Lower leg skin (tissue), 4 donors: ENCODE measurements at places on chromosomes 4 and X. TPM values are rescaled to one million over a fixed set of nuclear protein-coding genes. Genes with fewer than 3 reads are reported as not detected.

The OCIAD2 gene
- 15.4 TPM for total RNA-seq

The PTCHD1 gene
- total RNA-seq, result not detected

The ADH6 gene
- total RNA-seq, result 6.7 TPM

The ADH1A gene
- total RNA-seq, result not detected

The FGF16 gene
- not detected for total RNA-seq

The FAM47B gene
- total RNA-seq, result not detected

The NONO gene
- 177 TPM for total RNA-seq

The COL25A1 gene
- total RNA-seq, result 2.1 TPM

DNA sequence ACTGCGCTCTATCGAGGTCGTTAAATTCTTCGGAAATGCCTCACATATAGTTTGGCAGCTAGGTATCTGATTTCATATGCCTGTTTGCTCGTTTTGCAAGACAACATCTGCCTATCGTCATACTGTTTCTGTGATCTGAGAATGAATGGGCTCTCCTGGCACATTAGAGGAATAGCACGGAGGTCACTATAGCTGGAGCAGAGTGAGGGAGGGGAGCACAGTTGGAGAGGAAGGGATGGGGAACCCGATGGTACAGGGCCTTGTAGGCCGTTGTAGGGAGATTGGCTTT is 552 bp downstream of the IKBKG start:
- DNase-seq, result no peak

- DNase-seq, result no peak
Measured at GRCh38 chr4:7687796-7688195, 251.9 kb downstream of the AFAP1 start.

- DNase-seq, result no peak
Measured at GRCh38 chr4:38162240-38162784, 202.1 kb downstream of the PTTG2 start.

DNA sequence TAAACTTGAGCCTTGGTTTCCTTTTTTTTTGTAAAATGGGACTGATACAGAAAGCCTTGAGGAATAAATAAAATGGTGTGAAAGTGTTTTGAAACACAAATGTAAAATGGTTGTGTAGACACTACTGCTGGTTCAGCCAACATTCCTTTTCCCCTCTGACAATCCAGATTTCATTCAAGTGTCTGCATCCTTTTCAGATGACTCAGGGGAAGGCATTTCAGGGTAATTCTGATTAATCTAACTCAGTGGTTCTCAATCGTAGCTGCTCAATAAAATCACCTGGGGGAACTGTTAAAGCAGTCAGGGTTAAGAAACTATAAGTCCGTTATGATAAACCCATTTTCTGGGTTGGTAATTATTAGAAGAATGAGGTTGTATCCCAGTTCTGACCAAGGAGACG is 4.6 kb downstream of the ARHGAP10 start:
- no peak for DNase-seq

DNA sequence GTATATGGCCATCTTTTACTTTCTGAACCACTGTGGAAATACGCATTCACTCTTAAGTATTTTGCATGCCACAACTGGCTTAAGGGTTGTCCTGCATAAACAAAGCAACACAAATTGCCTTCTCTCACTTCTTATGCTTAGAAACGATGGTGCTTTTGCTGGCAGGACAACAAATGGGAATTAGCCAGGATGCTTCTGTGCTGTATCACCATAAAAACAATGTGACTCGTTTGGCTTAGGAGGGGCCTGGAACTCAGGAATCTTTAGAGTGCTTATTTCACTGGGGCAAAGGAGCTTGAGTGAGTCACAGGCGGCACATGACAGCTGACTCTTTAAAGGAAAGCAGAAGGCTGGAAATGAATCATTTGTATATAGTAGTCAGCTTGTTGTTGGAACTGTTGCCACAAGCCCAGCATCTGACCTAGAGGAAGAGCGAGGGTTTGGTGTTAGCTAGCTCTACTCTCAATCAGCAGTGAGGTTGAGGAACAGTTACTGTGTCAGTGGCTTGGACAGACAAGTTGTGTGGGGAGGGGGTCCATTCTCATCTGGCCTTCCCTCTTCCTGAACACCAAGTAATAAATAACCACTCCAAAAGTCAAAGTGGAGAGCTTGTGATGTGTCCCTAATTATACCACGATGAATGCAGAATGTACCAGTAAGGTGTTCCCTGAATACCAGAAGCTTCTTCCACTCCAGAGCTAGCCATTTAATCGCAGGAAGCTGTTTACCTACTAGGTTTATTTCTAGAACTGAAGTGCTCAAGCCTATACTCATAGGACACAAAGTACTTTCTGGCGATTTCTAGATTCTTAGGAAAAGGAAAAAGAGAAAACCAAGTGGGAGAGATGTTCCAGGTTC is 293.1 kb downstream of the CAMK2D start:
- DNase-seq, result peak; percentile 95

GRCh38 chr4:172698256-172698655 is 470.4 kb upstream of the GALNT7 start:
- DNase-seq, result no peak

DNA sequence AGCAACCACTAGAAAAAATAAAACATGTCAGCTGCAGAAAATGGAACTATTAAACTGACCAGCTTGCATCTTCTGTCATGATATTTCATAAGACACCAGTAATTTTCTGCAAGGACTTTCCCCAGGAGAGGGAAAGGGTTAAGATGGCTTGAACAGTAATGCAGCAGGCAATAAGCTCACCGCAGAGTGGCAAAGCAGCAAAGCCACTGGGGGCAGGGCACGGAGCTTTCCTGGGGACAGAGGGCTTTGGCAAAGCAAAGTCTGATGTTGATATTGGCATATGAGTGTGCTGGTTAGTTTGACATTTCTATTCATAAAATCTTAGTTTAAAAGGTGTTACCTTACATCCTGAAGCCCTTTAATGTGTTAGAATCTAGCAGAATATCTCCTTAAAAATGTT is 55.1 kb upstream of the NAP1L5 start:
- no peak for DNase-seq

DNA sequence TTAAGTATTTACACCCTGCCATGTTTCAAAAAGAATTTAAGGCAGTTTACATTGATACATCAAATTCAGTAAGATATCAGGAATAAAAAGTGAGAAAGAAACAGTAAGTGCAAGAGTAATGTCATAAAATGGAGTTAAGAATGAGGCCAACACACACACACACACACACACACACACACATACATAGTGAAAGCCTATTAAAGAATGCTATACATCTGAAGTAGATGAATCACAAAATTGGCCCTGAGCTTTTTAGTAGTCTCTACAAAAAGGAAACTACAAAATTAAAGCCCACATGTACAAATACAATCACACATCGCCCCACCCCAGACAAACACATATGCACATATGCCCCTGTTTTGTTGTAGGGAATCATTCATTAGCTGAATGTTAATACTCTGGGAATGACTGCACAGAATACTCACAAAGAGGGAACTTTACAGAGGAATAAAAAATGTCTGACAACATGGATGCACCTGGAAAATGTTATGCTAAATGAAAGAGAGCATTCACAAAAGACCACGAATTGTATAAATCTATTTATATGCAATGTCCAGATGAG is 428.8 kb downstream of the IL15 start:
- DNase-seq, result no peak

DNA sequence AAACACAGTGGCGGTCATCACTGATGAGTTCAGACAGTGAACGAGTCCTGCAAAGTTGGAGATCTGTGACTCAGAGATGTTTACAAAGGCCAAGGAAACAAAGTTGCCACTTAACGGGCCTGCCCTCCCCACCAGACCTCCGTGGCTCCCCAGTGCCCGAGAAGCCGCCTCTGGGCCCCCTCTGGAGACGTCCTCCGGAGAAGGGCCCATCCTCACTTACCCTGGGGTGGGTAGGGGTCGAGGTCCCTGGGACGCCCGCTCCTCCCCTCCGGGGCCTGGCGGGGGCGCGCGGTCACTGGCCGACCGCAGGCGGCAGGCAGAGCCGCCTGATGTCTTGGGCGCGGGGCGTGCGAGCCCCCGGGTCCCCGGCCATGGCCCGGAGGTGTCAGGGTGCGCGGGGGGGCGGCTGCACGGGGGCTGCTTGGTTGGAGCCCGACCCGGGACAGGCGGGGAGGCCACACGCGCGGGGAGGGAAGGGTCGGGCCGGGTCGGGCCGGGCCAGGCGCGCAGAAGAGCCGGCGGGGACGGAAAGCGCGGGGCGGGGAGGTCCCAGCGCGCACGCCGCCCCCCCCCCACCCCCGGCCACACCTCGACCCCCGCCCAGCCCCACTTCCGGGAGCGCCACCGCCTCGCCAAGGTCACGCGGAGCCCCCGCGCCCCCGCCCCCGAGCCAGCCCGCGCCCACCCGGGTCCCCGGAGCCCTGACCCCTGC is 529 bp downstream of the DHRSX start:
- DNase-seq, result peak; percentile 85

- DNase-seq, result peak; percentile 25
Measured at GRCh38 chr4:183384516-183384915, 59.9 kb upstream of the CDKN2AIP start.

DNA sequence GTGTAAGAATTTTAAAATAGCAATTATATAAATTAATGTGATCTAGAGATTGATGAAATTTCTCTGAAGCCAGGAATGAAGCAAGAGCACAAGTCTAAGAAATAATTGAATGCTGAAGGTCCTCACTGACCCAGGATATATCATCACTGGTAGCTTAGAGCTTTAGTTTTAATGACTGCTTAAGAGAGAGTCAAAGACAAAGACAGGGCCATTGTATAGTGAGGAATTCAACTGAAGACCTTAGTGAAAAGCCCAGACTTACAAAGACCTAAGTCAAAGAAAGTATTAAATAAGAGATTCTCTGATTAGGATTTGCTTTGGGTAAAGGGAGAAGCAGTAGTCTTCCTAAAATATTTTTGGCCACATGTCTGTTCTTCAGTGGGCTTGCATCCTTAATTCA is 26.0 kb upstream of the IL15 start:
- DNase-seq, result no peak

- no peak for DNase-seq
Measured at GRCh38 chr4:40687676-40688389, 58.2 kb upstream of the RBM47 start.

DNA sequence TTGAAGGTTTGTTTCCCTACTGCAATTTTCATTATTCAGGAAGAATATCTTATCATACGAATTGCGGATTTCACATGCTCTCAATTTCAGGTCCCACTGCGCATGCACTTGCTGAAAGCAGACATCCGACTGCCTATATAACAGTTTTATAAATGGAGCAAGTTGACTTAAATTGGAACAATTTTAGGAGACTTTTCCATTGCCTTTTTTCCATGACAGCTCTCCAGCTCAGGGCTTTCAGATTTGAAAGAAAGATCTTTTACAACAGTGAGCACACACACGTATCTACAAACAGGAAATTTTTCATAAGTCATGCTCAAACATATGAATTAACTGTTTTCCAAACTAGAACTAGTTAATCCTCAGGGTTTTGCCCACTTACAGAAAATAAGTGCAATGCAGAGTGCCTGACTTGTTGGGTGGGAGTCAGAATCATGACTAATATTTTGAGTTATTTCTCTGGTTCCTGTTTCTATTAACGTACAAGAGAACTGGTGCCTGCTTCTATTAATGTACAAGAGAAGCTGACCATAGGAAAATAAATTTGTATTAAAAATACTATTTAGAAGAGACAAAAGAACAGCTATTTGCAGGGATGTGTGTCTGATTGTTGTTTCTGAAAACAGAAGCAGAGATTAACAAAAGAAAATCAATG is 137.9 kb downstream of the GPC3 start:
- DNase-seq, result no peak

- no peak for DNase-seq
Measured at GRCh38 chr4:134309715-134310114, 108.1 kb upstream of the PABPC4L start.

DNA sequence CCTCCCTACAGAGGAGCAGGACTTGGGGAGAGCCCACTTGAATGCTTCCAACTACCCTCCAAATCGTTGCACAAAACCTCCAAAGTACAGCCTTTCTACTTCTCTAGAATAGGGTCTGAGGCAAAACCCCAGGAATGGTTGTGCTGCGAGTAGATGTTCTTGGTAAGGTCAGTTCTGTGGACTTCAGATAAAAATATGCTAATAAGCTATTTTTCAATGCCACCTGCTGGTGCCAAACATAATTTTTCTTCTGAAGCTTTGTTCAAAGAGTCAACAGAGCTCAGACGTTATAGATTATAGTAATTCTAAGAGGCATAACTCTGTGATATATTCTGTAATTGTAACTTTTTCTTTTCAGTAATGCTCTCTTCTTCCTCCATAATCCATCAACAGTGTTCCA is 425.7 kb downstream of the GPAT3 start:
- DNase-seq, result no peak
